ENCODE measurements at places on chromosomes 5 and 9. TPM values are rescaled to one million over a fixed set of nuclear protein-coding genes. Genes with fewer than 3 reads are reported as not detected.

Gene SSNA1
- 51.1 TPM for total RNA-seq

Gene OTULINL
- total RNA-seq = 12.1 TPM

Gene RALGDS
- 72.9 TPM for total RNA-seq

Gene SPACA9
- 2.8 TPM for total RNA-seq

Gene MAST4
- 25.5 TPM for total RNA-seq

Gene CER1
- 0.88 TPM for total RNA-seq

Gene ANKS6
- total RNA-seq = 17.0 TPM

Gene TMOD1
- total RNA-seq = 13.4 TPM

Gene SLC4A9
- not detected for total RNA-seq

All from camera-type eye (tissue), 1 donor.